GM23248 (cell line): ENCODE measurements at places on chromosomes 4 and X. TPM values are rescaled to one million over a fixed set of nuclear protein-coding genes. Genes with fewer than 3 reads are reported as not detected.

CDKL2 gene
- total RNA-seq, result not detected in 2 replicates

RADX gene
- 1.3 and 2.1 TPM in 2 replicates for total RNA-seq

CORIN gene
- total RNA-seq, result 0.63 and 0.86 TPM in 2 replicates

SOWAHB gene
- total RNA-seq, result not detected in 2 replicates

AFP gene
- not detected in 2 replicates for total RNA-seq

CHM gene
- total RNA-seq, result 19.8 and 22.5 TPM in 2 replicates

BMX gene
- total RNA-seq, result not detected in 2 replicates

GUCY1A1 gene
- not detected in 2 replicates for total RNA-seq

SLC9A7 gene
- total RNA-seq, result 48.3 and 52.9 TPM in 2 replicates

GRPR gene
- not detected in 2 replicates for total RNA-seq

RTL3 gene
- under 0.01 and 0.11 TPM in 2 replicates for total RNA-seq

PCDH11X gene
- not detected in 2 replicates for total RNA-seq

TMSB15A gene
- total RNA-seq, result 1.0 and 1.4 TPM in 2 replicates

MAOA gene
- 0.76 TPM in 1 of 2 replicates, not detected in the other for total RNA-seq

PCDH7 gene
- 0.38 and 1.1 TPM in 2 replicates for total RNA-seq

CYBB gene
- not detected in 2 replicates for total RNA-seq
